ENCODE measurements at places on chromosomes 2 and 18.

- DNase-seq, result no peak
These were observed 251.4 kb downstream of the KLHL29 start for GRCh38 chr2:23636426-23636825.

- DNase-seq, result no peak
These were observed 559 bp downstream of the MYL12A start for GRCh38 chr18:3248062-3248657.

DNA sequence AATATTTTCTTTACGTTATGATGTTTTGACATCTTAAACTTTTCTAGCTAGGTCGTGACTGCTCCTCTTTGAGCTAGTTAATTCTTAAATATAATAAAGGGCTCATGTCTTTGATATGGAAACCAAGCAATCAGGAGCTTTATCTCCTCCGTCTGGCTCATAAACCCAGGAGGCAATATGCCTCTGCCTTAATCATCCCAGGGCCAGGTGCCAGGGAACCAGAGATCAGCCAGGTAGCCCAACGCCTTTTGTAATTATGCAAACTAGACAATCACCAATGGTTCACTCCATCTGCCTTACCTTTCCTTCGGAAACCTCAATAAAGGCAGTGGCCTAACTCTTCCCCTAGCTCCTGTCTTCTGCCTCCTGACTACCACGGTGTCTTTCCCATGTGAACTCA is 213.7 kb downstream of the KCNJ3 start:
- DNase-seq, result no peak

- no peak for DNase-seq
These were observed 273.4 kb upstream of the SIX2 start for GRCh38 chr2:45282646-45283045.

- DNase-seq, result no peak
These were observed 139.9 kb upstream of the MAPRE2 start for GRCh38 chr18:34901299-34901698.

DNA sequence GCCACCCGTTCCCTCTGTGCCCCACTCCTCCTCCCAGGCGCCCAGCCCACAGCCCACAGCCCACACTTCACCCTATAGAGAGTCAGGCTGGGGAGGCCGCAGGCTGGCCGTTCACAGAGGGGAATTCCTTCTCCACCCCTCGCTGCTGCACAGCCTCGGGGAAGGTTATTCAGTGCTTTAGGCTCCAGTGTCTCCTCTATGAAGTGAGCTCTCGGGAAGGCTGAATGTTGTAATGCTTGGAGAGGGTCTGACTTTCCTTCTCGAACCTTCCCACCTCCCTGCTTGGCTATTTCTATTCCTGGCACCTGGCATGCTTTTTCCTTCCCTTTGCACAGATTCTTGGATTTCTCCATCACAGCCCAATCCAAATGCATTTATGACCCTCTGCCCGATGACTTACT is 62.5 kb upstream of the SMAD7 start:
- no peak for DNase-seq

- no peak for DNase-seq
These were observed 137.8 kb downstream of the PID1 start for GRCh38 chr2:229133155-229133772.

DNA sequence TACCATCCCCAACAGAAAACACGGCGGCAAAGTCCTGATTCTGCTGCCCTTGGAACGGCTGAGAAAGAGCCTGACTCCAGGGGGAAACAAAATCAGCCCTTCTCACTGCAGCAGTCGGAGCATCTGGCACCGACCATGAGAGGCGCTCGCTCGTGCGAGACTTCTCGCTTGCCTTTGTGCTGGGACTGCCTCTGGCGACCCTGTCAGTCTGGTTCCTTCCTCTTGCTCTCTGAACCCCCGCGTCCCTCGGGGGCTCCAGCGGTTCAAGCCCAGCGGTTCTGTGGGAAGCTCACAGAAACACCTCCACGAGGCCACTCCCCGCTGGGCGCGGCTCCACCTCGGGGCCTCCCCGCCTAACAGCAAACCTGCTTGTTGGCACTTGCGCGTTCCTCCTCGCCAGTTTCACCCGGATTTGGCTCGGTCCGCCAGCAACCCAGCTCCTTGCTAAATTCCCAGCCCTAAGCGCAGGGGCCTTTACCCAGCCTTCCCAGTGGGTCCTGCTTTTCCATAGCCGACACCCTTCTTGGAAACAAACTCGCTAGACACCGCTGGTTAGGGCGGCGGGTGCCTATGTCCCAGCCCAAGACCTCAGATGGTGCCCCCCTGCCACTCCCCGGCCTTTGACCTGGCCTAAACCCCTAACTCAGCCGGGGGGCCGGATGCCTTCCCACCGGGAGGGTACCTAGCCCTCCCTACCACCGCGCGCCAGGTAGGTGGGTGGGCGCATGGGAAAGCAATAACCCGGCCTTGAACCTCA is 2.2 kb downstream of the RND3 start:
- peak; percentile 28 for DNase-seq

Measured in activated T-cell treated with anti-CD3 and anti-CD28 coated beads, Interleukin-2, amount 50 U/mL, for 48 hours (primary cell).